NCI-H1105 treated with DMSO at 0.1 percent for 48 hours (cell line): ENCODE measurements at places on chromosomes 5 and 9.

GRCh38 chr9:70679845-70680244, 265.4 kb upstream of the KLF9 start:
- no peak for DNase-seq

- DNase-seq = no peak
These were observed 3.0 kb upstream of the PCDH1 start for GRCh38 chr5:141880961-141881801.

- DNase-seq = no peak
These were observed 17.4 kb upstream of the ZCCHC9 start for GRCh38 chr5:81283976-81284375.

- no peak for DNase-seq
These were observed 4.3 kb downstream of the CSNK1A1 start for GRCh38 chr5:149546974-149547373.

- DNase-seq = no peak
These were observed 213.7 kb upstream of the SNX2 start for GRCh38 chr5:122561209-122561608.

DNA sequence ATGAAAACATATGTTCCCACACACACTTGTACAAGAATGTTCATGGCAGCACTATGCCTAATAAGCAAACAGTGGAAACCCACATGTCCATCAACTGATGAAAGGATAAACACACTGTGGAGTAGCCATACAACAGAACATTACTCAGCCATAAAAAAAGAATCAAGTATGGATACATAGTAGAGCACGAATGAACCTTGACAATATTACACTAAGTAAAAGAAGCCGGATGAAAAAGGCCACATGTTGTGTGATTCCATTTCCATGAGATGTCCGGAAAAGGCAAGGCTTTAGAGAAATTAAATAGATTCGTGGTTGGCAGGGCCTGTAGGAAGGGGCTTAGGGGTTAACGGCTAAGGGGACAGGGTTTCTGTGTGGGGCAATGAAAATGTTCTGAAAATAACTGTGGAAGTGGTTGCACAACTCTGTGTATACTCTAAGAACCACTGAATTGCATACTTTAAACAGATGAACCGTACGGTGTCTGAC, 51.4 kb downstream of the COL23A1 start:
- no peak for DNase-seq

DNA sequence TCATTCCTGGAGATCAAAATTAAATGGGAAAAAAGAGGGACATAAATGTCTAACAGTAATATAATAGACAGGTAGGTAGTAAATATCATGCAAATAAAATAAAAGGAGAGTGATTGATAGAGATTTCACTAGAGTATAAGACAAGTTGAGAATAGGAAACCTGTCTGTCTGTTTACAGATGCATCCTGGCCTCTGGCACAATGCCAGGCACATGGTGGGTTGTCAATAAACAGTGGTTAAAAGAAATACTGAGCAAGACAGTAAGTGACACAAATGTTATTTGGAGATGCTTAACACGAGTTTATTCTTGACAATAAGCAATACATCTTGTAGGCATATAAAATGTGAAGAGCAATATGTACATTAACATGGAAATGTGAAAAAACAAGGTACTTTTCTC, 33.3 kb downstream of the RICTOR start:
- DNase-seq = no peak

DNA sequence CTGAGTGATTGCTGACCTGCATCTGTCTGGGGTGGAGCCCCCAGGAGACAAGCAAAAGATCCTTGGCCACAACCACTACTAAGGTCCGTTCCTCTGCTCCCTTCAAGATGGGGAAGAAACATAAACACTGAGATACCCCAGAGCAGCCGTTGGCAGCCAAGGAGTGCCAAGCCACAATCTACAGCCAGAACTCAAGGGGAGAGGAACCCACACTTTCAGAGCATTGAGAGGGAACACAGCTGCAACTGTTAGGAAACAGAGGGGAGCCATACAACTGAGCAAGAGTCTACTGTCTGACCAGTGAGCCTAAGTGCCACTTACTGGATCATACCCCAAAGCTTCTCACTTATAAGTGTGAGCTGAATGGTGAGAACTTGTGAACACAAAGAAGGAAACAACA, 44.6 kb upstream of the ADRB2 start:
- no peak for DNase-seq

- DNase-seq = no peak
These were observed 253.8 kb downstream of the DMRT2 start for GRCh38 chr9:1303932-1304331.

GRCh38 chr9:135533113-135533512, 11.9 kb downstream of the LCN1 start:
- DNase-seq = no peak

DNA sequence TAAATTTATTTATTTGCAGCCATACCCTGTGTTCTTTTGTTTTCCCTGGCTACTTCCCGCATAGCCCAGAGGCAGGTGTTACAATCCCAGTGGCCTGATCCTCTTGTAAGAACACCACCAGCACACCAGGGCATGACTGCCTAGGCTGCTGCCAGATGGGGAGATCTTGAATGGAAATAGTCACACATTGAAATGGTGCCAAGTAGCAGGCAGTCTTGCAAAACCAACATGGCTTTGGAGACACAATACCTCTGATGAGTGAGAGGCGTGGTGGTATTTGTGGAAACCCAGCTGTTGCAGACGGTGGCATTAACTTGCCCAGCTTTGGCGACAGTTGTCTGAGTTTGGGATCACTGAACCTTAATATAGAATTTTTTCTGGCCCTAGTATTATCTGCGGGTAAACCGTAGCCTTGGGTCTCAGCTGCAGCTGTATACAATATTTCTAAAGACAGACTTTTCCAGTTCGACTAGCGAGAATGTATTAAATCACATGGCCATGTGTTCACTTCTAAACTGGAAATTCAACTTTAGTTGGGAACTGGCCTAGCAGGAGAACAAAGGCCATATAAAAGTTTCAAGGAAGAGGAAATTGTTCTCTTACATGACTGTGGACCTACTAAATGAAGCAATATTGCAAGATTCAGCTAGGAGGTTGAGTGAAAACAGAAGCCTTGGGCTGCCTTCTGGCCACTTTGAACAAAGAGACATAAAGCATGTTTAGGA, 277.0 kb downstream of the SMARCA2 start:
- DNase-seq = peak; percentile 94

- no peak for DNase-seq
These were observed 17.1 kb downstream of the FBXO10 start for GRCh38 chr9:37559125-37559524.

DNA sequence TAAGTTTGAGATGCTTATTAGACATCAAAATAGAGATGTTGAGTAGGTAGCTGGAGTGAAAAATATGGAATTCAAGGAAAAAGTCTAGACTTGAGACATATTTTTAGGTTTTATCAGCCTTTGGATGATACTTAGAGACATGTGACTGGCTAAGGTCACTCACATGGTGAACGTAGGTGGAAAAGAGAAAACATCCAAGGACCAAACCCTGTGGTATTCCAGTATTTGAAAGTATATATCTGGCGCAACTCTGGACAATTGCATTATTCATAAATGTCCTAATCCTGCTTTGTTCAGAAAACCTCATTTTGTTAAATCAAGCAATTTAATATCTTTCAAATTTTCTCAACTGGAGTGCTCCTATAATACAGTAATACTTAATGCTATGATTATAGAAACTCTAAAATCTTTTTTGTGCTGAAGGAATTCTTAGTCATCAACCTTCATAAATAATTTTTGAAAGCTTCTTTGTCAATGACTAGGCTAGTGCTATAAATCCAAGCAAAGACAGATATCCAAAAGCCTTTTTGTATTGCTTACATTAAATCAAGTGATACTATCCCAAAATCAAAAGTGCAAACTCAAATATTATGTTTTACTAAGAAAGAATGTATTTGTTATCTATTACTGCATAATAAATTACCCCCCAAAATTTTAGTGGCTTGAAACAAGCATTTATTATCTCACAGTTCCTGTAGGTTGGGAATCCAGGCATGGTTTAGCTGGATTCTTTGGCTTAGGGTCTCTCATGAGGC, 452.0 kb downstream of the ENC1 start:
- no peak for DNase-seq

- DNase-seq = no peak
These were observed 10.6 kb downstream of the MYOZ3 start for GRCh38 chr5:150671509-150672236.

DNA sequence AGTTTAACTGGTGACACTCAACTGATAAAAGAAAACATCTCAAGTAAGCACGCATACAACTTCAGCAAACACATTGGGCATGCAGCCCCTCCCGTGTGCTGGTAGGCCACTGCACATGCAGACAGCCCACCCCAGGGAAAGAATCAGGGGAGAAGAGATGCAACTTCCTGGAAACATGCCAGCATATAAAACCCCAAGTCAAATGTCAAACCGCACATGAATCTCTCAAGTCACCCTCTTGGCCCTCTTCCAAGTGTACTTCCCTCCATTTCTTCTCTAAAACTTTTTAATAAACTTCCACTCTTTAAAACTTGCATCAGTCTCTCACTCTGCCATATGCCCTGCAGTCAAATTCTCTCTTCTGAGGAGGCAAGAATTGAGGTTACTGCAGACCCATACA, 732.7 kb downstream of the SEMA5A start:
- no peak for DNase-seq

DNA sequence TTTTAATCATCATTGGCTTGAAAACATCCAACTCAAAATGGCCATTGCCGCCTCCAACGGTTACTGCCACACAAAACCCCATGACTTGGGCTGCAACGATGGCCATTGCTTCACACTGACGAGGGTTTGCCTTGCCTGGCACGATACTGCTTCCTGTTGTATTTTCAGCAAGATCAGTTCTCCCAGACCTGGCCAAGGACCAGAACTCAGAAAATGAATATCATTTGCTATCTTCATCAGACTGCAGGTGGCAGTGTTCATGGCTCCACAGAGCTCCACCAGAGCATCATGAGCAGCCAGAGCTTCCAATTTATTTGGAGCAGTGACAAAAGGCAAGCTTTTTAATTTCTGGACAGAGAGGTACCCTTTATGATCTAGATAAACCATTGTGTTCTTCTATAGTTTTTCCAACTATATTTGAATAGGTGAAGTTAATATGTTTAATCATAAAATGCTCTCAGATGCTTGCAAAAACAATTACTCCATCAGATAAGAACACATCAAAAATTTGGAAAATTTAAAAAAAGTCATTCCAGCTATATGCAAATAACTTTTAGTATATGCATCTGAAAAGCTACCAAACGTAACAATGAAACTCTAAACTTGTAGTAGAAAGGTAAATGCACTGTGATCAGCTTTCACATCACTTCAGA, 10.4 kb downstream of the AMACR start:
- DNase-seq = peak; percentile 85

DNA sequence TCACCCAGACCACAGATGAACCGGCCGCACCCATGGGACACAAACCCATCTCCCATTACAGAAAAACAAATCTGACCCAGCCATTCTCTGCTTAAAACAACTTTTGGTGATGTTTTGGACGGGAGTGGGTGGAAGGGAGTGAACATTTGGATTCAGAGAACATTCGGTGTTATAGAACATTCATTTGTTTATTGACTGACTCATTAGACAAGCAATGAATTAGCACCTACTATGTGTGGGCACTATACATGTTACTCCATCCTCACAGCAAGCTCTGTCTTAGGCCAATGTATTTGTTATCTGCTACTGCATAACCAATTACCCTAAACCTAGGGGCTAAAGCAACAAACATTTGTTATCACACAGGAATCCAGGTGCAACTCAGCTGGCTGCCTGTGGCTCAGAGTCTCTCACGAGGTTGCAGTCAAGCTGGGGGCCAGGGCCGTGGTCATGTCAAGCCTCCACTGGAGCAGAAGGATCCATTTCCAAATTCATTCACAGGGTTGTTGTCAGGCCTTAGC, 5.1 kb upstream of the ERGIC1 start:
- no peak for DNase-seq

- no peak for DNase-seq
These were observed 3.8 kb upstream of the ZNF782 start for GRCh38 chr9:96858018-96858573.

GRCh38 chr9:124723352-124723751, 47.8 kb downstream of the NR6A1 start:
- DNase-seq = no peak

- DNase-seq = no peak
These were observed 41.3 kb downstream of the UGCG start for GRCh38 chr9:111937781-111938426.

- no peak for DNase-seq
These were observed 180.9 kb upstream of the SLC24A2 start for GRCh38 chr9:19969721-19970120.

GRCh38 chr9:3526997-3527940, 1.5 kb upstream of the RFX3 start:
- DNase-seq = peak; percentile 83

- DNase-seq = no peak
These were observed 126.7 kb downstream of the MVB12B start for GRCh38 chr9:126453156-126453963.

- DNase-seq = no peak
These were observed 88.5 kb downstream of the FEM1C start for GRCh38 chr5:115456056-115456455.

DNA sequence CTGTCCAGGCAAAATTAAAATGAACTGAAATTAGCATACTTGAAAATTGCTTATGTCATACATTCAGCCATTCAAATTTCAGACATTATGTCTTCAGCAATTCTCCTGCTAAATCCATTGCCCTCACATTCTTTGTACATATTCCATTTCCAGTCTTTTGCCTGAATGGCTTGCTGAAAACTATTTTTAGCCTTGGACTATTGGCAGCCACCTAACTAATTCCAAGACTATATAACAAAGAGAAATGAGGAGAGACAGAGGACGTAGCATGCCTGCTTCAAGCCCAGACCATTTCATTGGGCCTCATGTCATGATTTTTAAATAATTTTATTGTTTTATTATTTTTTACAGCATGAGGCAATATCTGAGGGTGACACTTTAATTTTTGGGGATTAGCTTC, 100.3 kb downstream of the MRPS30 start:
- DNase-seq = no peak

GRCh38 chr9:116952436-116952810, 265.3 kb downstream of the TRIM32 start:
- no peak for DNase-seq

GRCh38 chr5:135864503-135865435, 30.3 kb downstream of the SLC25A48 start:
- DNase-seq = no peak

DNA sequence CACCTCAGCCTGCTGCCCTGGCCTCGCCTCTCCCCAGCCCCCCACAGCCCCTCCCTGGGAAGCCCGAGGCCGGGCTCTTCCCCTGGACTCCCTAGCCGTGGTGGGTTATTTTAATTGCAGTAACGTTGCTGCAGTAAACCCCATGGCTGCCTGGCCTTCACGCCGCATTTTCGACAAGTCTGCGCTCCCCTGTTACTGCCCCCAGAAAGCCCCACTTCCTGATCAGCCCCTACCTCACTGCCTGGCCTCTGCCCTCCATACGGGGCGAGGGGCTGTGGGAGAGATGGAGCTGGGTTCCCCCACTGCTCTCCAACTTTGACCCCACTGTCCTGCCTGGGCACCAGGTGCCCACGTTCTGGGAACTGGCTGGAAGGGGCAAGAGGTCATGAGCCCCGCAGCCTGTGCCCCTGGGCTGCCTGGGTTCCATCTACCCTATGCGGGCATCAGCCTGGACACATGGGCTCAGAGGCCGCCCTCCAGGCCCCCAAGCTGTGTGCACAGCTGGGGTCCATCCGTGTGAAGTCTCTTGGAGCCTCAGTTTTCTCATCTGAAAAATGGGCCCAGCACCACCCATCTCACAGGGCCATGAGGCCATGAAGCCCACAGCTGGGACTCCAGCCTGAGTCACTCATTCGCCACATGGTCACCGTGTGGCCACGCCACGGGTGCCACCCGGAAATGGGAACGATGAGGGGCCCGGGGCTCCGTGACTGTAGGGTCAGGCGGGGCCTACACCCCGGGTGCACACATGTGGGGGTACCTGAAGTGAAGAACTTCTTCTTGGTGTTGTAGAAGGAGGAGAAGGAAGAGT, 11.5 kb downstream of the EGFL7 start:
- DNase-seq = no peak
